Activated CD4-positive, alpha-beta T cell treated with anti-CD3 and anti-CD28 coated beads, Interleukin-2, Interleukin-6, amounts not matched to agents 100 ng/mL and 50 ng/mL, durations not matched to agents 16 hours and 8 hours (primary cell): ENCODE measurements at places on chromosomes 12 and 14.

DNA sequence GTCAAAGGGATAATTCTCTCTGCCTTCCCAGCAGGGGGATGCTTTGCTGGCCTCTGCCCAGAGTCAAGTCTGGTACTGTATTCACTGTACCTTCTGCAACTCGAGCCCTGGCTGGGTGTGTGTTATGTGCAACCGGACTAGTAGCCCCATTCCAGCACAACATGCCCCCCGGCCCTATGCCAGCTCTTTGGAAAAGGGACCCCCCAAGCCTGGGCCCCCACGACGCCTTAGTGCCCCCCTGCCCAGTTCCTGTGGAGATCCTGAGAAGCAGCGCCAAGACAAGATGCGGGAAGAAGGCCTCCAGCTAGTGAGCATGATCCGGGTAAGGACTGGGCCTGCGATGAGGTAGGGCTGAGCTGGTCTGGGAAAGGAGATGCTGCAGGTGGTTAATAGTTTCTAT, 3.3 kb downstream of the RNF31 start:
- DNase-seq: no peak

DNA sequence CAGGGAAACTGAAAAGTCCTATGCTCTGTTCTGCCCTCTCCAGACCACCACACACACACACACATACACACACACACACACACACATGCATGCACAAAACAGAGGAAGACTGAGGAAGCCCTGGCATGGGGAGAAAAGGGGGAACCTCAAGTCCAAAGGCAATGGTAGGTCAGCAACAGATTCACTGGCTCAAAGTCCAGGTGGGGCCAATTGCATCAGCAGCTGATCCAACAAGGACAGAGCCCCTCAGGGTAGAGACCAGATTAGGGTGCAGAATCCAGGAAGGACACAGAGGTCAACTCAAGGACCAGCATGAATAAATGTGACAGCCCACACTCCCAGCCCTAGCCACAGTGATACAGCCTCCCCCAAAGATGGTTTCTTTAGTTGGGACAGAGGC, 425.0 kb upstream of the SOX5 start:
- DNase-seq: no peak

- no peak for DNase-seq
Observed at GRCh38 chr12:123167329-123167728, 16.4 kb upstream of the PITPNM2 start.

DNA sequence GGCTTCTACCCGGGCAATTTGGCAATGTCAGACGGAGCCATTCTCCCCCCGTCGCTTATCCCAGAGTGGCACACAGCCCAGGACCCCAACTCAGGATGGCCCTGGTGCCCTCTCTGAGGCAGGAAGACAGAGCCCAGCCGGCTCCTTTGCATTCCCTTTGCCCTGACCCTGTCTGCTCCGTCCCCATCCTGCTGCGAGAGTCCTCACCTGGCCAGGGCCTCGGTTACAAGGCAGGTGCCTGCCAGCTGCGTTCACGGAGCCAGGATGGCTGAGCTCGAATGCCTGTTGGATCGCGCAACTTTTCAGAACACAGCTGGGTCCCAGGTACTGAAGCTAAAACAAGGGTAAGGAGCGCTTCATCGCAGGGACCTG, 18.6 kb downstream of the LRTM2 start:
- no peak for DNase-seq

- DNase-seq: peak; percentile 69
Observed at GRCh38 chr12:95218150-95219133, 835 bp downstream of the VEZT start.

DNA sequence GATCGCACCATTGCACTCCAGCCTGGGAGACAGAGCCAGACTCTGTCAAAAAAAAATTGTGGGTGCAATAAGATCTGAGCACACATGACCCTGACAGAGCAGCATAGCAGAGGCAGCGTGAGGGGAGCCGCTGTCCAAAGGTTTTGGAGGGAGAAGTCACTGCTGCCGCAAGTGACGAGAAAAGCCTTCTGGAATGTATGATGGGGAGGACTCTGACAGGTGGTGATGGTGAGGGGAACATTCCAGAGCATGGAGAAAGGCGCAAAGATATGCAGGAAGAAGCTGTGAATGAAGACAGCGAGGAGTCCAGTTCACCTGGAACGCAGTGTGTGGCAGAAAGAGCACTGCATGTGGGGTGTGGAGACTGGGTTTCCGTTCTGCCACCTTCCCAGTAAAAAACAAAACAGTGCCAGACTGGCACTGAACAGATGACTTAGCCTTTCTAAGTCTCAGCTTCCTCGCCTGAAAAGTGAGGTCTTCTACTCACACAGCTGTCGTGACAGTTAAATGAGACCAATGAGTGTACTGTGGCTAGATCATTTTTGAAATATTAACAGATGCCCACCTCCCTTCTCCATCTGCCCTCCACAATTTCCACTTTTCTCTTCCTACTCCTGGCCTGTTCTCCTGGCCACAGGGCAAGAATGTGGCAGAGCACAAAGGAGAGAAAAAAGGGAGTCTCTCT, 53.4 kb upstream of the PTHLH start:
- no peak for DNase-seq

- DNase-seq: peak; percentile 68
Observed at GRCh38 chr12:53231921-53232645, at the start of gene RARG. TSS of gene RARG (minus strand) at chr12:53232209. CDS start at chr12:53227545, 4,664 bp downstream.

GRCh38 chr12:123270214-123271000, 1.2 kb downstream of the CDK2AP1 start:
- DNase-seq: peak; percentile 23

DNA sequence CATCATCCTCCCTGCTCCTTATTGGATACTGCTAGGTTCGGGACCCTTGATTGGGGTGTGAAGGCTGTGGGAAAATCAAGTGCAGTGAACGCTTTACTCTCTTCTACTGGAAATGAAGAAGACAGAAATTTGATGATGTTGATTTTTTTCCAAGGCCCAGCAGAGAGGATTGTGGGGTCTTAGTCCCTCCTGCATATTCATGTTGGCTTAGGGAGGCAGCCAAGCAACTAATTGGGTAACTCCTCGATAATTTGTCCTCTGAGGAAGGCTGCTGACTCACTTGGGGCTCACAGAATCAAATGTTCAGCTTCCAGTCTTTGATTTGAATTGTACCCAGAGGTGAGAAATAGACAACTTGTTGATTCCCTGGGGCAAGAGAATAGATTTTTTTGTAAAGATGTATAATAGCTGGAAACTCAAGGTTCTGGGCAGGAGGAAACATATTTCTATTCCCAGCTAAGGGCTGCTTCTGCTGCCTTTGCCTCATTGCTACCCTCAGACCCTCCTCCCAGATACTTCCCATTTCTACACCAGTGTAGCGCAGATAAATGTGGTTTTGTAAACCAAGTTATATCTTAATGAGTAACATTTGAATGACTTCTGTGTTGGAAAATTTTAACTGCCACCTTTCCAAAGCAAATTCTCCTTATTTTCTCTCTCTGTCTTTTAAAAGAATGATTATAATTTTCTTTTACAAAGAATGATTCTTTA, 21.7 kb downstream of the NEUROD4 start:
- no peak for DNase-seq

- no peak for DNase-seq
Observed at GRCh38 chr12:89672589-89672979, 36.1 kb downstream of the ATP2B1 start.

GRCh38 chr14:95725685-95726336, 11.9 kb upstream of the TCL1A start:
- no peak for DNase-seq

- DNase-seq: peak; percentile 93
Observed at GRCh38 chr12:39619660-39620433, at the start of gene ABCD2. TSS of gene ABCD2 (minus strand) at chr12:39619803. CDS start at chr12:39619615, 188 bp downstream.
